H9 (cell line): ENCODE measurements at places on chromosomes 11 and 22. TPM values are rescaled to one million over a fixed set of nuclear protein-coding genes. Genes with fewer than 3 reads are reported as not detected.
A peak's percentile ranks its signal among the peaks of the same experiment; 100 is the strongest.

GRCh38 chr22:30865656-30866055 is 102.9 kb downstream of the MORC2 start:
- DNase-seq, result peak; percentile 18

- no peak for DNase-seq
Measured at GRCh38 chr11:130475426-130476053, 27.1 kb downstream of the ADAMTS15 start.

GRCh38 chr11:35089666-35090065 is 49.3 kb upstream of the CD44 start:
- DNase-seq, result no peak

DNA sequence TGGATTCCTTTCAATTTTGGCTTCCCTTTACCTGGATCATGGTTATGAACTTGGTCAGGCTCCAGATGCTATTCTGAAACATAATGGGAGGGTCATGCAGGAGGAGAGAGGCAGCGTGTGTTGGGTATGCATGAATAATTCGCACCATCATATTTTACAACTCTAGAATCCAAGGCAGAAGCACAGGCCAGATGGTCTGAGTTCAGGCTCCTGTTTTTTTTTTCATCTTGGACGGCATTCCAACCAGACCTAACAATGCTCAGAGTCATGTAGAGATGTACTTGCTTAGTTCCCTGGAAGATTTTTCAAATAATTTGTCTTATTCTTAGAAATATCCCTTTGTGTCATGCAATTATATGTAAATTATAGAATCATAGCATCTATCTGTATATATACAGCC is 393.5 kb downstream of the JRKL start:
- DNase-seq, result no peak

Gene OR4S1
- not detected in 2 replicates for total RNA-seq

Gene SLC39A13
- 25.8 and 29.2 TPM in 2 replicates for total RNA-seq
